Activated CD4-positive, alpha-beta T cell treated with anti-CD3 and anti-CD28 coated beads for 1 hour (primary cell): ENCODE measurements at places on chromosomes 4 and X.

- DNase-seq, result no peak
Observed at GRCh38 chr4:26144526-26145155, 176.2 kb upstream of the RBPJ start.

DNA sequence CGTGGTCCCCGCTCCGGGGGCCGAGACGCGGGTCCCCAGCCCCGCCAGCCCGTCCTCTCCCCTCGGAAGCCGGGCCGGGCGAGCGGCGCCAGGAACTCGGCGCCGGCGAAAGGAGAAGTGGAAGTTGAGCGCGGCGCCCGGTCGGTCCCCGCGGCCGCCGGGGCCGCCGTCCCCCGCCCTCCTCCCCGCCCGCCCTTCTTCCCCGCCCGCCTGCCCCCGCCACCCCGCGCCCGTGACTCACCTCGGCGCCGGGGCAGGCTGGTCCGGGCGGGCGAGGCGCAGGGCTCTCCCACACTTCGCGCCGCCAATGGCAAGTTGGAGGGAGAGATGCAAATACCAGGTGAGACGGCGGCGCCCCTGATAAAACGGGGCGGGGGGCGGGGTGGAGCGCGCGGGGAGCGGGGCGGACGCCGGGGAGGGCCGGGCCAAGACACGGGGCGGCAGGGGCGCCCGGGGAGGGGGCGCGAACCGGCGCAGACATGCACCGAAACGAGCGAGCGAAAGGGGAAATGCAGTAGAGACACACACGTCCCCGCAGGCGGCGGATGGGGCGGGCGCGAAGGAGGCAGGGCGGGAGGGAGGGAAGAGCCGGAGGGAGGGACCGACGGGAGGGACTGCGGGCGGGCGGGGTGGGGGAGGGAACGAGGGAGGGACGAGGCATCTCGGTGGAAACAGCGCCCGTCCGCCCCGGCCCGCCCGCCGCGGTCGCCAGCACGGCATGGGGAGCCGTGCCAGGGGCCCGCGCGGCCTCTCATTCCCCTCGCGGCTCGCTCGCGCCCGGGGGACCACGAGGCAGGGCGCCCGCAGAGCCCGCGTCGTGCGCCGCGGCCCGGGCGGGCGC is at the start of gene ELF4:
TSS of gene ELF4 (minus strand) at position 119 of the 841 bp plus-strand sequence. CDS start 29,167 bp downstream, outside the sequence.
- peak; percentile 40 for DNase-seq

GRCh38 chrX:14361435-14361834 is 167.9 kb upstream of the GLRA2 start:
- no peak for DNase-seq

GRCh38 chrX:120736989-120737388 is 107.1 kb upstream of the C1GALT1C1 start:
- no peak for DNase-seq
